ENCODE measurements at places on chromosomes 7 and 10.
A peak's percentile ranks its signal among the peaks of the same experiment; 100 is the strongest.

DNA sequence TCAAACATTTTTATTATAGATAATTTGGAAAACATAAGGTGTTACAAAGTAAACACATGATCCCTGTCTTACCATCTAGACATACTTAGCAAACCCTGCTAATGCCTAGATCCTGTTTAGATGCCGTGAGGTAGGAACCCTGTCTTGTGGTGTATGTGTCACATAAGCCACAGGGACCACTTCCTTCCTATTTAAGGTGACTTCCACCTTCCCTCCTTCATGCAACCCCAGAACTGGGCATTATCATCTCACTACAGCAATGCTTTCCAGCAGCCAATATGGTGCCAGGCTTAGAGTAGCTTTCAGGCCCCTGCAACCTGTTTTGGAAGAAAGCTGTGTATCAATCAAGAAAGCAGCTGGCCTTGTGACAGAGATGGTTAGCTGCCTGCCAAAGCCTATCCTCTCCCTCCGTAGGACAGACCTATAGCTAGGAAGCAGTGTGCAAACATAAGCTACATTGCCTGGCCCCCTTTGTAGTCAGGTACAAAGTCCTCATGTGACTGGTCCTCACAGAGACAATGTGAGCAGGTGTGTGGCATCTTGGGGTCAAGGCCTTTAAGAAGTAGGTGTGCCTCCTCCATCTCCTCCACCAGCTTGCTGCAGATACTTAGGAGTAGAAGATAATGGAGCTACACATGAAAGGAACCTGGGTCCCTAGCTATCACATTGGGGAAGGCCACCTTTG, 146.8 kb downstream of the SPAG6 start:
- no peak for DNase-seq

DNA sequence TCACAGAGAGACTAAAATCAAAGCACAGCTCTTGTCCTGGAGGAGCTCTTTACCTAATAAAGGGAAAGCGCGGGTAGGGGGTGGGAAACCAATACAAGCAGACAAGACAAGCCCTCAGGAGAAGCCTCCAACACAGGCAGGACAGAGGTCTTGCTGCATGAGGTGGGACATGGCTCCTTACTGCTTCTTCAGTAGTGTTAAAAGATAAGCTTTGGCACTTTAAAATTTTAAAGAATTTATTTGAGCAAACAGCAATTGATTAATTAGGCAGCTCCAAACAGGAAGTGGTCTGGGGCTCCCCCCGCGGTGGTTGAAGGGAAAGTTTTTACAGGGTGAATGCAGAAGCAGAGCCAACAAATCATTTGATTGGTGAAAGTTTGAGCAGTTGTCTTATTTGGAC, 50.3 kb upstream of the MACC1 start:
- no peak for DNase-seq

DNA sequence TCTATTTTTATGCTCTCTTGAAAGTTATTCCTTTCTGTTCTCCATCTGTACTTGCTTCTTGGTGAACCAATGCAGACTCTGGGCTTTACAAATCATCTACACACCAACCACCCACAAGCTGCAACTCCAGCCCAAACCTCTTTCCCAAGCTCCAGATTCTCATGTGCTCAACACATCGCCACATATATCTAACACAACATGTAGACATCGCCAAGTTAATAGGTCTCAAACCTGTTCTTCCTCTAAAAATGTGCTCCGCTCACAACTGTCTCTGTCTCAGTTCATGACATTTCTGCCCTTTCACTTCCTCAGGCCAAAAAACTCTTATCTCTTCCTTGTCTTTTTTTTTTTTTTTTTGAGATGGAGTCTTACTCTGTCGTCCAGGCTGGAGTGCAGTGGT, 95.7 kb upstream of the EEPD1 start:
- DNase-seq: no peak

GRCh38 chr10:49407552-49408137, 11.8 kb upstream of the DRGX start:
- peak; percentile 84 for DNase-seq

- DNase-seq: no peak
Observed at GRCh38 chr10:111209692-111210091, 132.9 kb downstream of the ADRA2A start.

DNA sequence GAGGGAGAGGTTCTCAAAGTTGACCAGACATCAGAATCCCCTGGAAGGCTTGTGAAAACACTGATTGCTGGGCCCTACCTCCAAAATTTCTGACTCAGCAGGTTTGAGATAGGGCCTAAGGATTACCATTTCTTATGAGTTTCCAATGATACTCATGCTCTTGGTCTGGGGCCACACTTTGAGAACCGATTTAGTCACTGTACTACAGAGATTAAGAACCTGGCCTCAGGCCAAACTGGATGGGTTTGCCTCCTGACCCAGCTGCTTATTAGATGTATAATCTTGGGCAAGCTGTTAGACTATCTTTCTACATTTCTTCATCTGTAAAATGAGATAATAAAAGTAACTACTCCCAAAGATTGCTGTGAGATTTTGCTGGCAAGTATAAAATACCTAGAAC, 77.1 kb upstream of the SCIN start:
- no peak for DNase-seq

DNA sequence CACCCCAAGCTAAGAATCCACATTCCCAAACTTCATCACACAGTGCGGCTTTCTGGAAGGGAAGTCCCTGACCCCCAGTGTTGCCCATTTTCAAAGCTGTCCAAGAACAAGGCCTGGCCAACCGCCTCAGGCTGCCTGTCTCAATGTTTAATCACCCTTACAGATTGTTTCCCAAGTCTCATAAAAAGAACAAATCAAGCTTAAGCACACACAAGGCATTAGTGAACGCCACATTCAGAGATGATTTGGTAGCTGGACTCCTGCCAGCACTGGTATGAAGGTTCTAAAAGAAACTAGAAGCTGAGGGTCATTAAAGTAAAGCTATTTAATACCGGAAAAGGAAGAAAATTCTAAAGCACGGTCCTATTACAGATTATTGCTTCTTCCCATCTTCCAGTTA, 35.6 kb downstream of the C10orf90 start:
- peak; percentile 25 for DNase-seq

DNA sequence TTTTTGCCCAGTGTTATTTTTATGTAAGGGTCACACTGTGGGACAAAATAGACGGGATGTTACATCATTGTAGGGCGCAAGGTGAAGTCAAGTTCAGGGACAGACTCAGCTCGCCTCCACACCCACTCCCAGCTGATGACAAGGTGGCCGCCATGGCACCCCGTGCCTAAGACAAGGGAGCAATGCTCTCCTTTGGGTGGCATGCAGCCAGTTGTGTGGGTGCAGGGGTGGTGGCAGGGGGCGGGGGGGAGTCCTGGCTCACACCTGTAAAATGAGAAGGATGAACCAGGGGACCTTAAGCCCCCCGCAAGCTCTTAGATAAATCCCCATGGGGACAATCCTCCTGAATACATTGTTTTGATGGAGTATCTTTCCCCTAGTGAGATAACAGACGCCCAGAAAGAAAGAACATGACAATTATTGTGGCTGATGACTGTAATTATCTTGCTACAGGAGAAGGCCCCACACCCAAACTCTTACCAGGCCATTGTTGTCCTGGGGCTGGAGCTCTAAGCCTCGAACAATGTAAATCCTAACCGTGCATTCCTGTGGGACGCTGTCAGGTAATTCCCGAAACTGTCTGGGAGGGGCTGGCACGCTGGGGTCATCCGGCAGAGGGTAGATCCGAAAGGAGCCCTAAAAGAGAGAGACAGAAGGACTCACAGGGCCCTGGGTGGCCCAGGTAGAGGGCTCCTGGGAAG, 148.7 kb downstream of the MYOF start:
- DNase-seq: no peak

GRCh38 chr7:131745390-131746248, 189.2 kb upstream of the PODXL start:
- peak; percentile 44 for DNase-seq

DNA sequence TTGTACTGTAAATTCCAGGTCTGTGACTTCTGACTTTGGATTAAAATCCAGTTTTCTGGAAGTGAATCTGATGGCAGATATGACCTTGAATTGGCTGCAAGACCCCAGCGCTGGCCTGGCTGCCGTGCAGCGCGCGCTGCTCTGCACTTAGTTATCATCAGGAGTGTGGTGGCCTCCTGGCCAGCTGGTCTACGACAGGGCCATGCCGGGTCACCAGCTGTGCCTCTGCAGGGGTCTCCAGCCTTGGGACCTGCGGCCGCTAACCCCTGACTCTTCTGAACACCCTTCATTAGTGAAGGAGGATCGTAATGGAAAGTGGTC, 190.7 kb upstream of the SH2B2 start:
- DNase-seq: no peak

- DNase-seq: no peak
Observed at GRCh38 chr7:135716677-135717238, 11.2 kb downstream of the SLC13A4 start.

GRCh38 chr7:23396222-23397015, 73.9 kb downstream of the IGF2BP3 start:
- no peak for DNase-seq

GRCh38 chr10:48788554-48788953, 103.9 kb downstream of the WDFY4 start:
- no peak for DNase-seq

DNA sequence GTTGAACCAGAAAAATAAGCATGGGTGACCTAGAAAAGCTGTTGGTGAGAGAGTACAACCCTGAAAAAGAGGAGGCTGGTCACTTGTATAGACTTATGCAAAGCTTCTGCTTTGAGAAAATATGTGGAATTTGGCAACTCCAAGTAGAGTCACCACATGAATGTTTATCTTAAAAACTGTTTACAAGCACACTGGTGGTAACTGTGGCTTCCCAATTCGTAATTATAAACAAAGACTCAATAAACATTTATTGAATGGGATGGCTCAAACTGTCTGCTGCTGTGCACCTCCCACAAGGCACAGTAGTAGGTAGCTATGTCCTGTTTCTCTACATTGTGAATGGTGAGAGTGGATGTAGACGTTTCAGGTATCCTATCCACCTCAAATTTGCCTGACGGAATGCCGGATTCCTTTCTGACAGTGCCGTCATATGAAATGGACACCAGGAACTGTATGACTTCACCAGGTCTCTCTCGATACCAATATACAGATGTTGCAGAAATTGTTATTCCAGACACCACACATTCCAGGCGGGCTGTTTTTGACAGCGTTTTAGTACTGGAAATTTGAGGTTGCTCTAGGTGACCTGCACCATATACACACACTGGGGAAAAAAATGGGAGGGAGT, 43.4 kb upstream of the TARP start:
- DNase-seq: no peak

GRCh38 chr10:53072144-53072543, 299.6 kb upstream of the MBL2 start:
- no peak for DNase-seq

GRCh38 chr10:15118615-15119014, 21.5 kb downstream of the RPP38 start:
- DNase-seq: no peak

- peak; percentile 27 for DNase-seq
Observed at GRCh38 chr7:128792471-128793180, 858 bp downstream of the CCDC136 start.

- DNase-seq: no peak
Observed at GRCh38 chr7:158468700-158469296, 118.8 kb downstream of the PTPRN2 start.

DNA sequence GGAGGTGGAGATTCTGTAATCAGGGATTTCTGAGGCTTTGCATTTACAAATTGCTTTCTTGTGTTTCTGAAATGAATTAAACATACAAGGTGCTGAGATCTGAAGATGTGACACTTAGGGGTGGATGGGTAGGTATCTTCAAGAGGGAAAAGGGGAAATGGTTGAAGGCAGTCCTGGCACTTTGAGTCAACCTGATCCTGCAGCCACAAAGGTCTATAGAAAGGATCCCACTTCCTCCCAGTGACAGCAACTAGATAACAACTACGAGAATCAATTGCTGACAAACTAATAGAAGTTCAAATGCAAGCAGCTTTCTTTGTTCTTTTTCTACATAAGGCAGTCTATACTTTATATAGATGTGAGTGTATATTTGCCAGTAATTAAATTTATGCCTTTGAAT, 553.3 kb downstream of the MDFIC start:
- DNase-seq: peak; percentile 5

GRCh38 chr10:47337310-47337709, 10.9 kb upstream of the RBP3 start:
- no peak for DNase-seq

DNA sequence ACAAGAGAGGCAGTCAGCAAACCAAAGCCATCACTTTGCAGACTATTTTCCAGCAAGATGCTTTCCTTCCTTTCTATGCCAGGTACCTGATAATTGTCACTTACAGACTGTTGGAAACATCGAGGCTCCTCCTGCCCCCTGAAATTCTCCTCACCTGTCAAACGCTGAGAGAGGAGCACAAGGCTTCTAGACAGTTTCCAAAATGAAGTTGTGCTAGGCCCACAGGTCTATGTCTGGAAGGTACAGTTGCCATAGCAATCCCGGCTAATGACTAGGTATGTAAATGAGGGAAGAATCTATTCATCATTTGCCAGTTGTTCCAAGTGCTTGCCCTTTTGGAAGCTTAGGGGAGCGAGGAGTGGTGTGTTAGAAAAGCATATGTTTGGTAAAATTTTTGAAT, 334.4 kb downstream of the CALN1 start:
- no peak for DNase-seq

DNA sequence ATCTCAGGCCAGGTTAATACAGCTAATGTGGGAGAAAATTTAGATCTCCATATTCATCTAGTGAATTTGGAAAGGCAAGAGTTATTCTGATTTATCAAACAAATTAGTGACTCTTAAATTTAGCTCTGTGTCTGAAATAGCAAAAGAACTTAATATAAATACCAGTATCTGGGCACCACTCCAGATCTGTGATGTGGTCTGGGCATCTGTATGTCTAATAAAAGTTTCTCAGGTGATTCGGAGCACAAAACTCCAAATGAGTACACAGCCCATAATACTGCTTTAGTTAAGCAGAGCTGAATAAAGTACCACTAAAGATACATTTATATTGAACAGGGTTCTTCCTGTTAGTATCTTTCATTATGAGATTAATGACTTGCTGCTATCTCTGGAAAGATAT, 261.4 kb downstream of the BAMBI start:
- no peak for DNase-seq

DNA sequence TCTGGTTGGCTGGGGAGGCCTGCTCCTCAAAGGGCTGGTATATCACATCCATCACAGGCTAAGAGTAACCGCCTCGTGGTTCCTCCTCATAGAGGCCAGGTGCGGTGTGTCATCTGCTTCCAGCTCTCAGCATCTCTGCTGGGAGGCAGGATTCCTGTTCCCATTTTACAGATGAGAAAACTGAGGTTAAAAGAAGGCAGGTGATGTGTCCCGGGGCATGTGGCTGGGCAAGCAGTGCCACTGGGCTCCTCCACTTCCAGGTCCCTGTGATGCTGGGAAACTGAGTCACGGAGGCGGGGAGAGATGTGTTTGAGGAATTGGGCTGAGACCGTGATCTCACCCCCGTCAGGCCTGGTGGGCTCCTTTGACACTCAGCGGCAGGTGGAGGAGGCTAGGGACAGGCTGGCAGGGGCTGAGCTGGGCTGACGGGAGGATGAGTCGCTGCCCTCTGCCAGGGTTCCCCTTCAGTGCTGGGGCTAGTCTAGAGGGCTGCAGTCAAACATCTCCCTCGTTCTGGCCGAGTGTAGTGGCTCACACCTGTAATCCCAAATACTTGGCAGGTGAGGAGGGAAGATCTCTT, 9.4 kb downstream of the ARPC1B start:
- no peak for DNase-seq

Data from retina (tissue), 1 donor.